ENCODE measurements at places on chromosomes 13 and 19.

GRCh38 chr19:1027650-1028061 is 1.2 kb downstream of the CNN2 start:
- peak; percentile 45 for DNase-seq

DNA sequence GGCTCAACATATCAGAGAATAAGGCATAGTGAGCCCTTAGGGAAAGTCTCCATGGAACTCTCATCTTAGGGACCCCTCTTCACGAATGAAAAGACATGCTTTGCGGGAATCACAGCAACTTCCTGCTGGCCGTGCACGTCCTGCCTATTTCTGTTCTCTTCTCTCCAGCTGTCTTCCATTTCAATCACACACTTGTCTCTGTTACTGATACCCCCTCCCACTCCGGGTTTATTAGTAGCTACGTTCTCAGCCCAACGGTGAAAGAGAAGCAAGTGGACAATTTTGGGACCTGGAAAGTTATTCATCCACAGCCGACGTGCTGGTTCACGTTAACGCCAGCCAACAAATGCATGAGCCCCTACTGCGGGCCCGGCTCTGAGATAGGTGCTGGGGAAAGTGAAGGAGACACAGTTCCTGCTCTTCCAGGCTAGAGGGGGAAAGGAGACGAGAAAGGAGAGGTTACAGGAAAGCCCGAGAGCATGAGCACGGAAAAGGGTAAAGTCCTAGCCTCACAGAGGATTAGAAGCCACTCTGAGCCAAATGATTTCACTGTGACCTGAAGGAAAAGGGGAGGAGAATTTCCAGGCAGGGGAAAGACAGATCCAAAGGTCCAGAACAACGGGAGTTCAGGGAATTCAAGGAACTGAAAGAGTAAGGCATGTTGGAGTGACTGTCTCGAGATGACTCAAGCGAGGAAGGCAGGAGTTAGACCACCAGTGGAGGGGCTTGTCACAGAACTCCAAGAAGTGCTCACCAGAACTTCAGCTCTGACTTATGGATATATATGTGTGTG is 81.8 kb upstream of the CLDN10 start:
- no peak for DNase-seq

DNA sequence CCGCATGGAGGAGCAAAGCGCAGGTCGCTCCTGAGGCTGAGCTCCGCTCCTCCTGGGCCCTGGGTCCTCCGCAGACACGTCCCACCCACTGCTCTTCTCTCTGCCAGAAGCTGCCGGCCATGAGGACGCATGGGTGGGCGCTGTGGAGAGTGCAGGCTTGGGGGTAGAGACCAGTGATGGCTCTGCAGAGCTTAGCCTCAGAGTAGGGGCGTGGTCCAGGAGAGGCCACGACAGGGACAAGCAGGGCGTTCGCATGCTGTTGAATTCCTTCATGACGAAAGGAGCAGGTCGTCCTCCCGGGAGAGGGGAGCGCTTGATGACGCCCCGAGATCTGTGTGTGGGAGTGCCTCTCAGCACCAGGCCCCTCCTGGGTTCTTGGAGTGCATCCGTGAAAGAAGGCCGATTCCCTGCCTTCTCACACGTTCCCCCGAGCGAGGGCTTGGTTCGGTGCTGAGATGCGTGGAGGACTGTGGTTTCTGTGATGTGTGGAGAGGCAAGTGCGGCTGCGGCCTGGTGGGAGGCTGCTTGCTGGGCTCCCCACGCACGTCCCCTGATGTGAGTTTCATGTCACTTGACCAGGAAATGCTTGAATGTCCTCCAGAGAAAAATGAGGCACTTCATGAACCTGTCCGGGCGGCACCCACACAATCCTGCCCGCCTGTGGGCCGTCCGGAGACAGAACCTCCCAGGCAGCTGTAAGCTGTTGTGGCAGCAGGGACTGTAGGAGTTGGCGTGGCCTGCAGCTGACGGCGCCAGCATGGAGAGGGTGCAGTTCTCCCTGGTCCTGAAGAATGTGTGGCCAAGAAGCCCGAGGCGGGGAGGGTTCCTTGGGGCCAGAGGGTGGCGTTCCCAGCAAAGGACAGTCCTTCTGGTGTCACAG is 4.5 kb downstream of the SF3A2 start:
- DNase-seq = no peak

- DNase-seq = no peak
Observed at GRCh38 chr13:80040981-80041317, 300.0 kb downstream of the SPRY2 start.

DNA sequence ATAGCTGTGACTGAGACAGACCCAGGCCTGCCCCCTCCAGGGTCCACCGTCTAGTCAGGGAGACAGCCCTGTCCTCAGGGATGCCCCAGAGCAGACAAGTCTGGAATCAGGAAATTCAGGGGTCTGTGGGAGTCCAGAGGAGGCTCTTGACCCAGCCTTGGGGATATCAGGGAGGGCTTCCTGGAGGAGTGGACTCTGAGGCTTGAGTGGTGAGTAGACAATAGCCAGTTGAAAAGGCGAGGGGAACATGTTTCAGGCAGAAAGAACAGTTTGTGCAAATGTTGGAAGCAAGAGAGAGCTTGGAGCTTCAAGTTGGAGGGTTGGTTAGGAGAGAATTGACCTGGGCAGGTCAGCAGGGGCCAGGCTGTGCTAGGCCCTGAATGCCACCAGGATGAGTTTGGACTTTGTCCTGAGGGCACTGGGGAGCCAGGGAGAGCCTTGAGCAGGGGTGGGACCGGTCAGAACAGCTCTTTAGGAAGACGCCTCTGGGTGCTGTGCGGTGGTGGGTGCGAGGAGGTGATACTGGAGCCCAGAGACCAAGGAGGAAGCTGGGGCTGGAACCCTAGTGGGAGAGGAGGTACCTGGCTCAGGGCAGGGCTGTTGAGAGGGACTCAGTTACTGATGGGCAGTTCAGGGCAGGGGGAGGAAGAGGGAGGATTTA is 2.7 kb downstream of the CCDC9 start:
- no peak for DNase-seq

DNA sequence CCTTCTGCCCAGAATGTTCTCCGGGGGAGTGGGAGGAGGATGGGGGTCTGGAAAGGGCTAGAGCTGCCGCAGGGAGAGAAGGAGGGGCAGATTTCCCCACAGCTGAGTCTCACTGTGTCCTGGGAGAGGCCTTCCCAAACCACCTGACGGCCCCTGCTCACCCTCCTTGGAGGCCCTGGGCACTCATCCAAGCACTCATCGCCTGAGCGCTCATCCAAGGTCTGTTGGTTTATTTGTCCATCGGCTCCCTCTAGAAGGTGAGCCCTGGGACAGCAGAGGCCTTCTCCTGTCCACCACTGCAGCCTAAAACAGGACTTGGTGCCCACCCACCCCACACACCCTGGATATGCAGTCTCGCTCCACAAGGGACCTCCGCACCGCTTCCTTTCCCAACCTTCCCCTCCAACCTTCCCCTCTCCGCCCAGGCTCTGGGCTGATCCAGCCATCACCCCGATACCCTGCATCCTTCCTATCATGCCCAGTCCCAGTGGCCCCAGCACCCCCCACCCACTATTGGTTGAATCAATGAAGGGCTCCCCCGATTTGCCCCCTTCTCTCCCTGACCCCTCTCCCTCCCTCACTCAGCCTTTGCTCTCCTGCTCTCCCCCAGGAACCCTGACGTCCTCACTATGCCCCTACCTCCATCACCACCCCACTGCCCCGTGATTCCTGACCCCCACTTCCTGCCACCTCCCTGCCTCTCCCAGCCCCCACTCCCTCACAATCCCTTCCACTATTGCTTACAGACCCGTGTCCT is 1.7 kb downstream of the UBXN6 start:
- no peak for DNase-seq

DNA sequence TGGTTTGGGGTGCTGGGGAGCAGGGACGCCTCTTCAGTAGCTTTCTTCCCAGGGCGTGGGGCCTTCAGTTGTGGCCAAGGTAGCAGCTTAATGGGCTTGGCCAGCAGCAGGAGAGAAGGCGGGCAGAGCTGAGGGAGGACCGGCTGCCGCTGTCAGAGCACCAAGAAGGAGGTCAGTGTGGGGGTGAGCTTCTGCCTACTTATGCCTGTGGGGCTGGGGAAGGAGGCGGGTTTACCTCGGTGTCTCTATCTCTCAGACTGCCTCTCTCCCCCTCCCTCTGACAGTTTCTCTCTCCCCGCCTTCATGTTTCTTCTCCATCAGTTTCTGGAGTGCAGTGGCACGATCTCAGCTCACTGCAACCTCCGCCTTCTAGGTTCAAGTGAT is at the start of gene CAPN12:
Gene CAPN12, minus strand, starts transcription at position 177 of the 384 bp plus-strand sequence. CDS start 309 bp downstream, outside the sequence.
- no peak for DNase-seq

GRCh38 chr19:7679771-7680605 is 645 bp upstream of the TRAPPC5 start:
- no peak for DNase-seq

GRCh38 chr13:91722267-91722884 is 324.0 kb downstream of the GPC5 start:
- DNase-seq = peak; percentile 11

- DNase-seq = no peak
Observed at GRCh38 chr19:46481223-46481848, 10.0 kb upstream of the PNMA8A start.

GRCh38 chr13:45895881-45896280 is 44.3 kb upstream of the SIAH3 start:
- DNase-seq = no peak

DNA sequence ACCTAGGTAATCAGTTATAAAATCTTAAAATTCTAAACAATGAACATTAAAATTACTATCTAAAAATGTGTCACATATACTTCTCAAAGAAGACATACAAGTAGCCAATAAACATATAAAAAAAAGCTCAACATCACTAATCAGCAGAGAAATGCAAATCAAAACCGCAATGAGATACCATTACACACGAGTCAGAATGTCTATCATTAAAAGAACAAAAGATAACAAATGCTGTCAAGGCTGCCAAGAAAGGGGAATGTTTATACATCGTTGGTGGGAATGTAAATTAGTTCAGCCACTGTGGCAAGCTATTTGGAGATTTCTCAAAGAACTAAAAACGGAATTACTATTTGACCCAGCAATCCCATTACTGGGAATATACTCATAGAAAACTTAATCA is 310.3 kb upstream of the EDNRB start:
- no peak for DNase-seq

DNA sequence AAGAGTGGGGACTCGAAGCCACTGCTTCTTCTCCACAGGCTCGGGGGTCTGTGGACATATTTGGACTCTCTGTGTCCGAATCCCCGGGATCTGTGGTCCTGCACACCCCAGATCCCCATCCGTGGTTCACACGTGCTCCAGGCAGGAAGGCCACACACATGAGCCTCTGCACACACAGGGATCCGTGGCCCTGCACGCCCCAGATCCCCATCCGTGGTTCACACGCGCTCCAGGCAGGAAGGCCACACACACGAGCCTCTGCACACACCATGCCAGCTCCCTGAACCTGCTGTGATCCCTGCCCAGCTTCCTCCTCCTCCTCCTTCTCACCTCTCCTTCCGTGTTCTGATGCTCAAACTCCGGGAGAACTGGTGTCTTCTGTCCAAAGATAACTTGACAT is 3.1 kb downstream of the TEX29 start:
- DNase-seq = no peak

DNA sequence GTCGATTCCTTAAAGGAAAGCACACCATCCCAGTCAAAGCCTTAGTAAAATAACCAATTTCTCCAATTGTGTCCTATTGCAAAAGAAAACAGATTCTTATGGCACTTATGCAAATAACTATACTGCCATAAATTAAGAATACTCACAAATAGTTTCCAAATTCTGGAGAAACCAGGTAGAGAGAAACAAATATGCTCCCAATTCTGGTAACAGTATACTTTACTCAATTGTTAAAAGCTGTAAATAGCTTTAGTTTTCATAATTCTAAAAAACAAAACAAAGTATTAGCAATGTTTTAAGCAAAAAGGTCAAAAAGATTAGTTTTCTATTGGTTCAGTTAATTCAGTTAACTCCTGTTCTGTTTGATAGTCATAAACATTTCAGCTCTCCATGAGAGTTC is 18.2 kb upstream of the UBAC2 start:
- DNase-seq = no peak

- DNase-seq = no peak
Observed at GRCh38 chr13:32059511-32059984, 28.0 kb downstream of the FRY start.

DNA sequence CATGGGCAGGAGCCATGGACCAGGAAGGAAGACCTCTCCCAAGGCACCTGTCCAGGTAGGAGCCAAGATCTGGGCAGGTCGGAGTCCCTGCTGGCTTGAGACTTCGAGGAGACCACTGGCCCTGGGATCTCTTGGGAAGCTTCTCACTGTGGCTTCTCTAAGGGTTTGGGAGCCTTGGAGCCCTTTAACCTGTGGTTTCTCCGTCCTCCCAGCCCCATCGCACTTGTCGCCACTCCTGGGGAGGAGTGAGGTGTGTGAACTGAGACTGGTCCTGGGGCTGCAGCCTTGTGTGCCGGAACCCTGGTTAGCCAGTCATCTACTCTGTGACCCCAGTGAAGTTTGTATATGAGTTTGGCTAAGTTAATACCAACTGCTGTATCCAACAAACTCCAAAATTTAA is 8.2 kb downstream of the ZNF805 start:
- no peak for DNase-seq

- DNase-seq = no peak
Observed at GRCh38 chr13:39688699-39689405, 33.4 kb downstream of the COG6 start.

DNA sequence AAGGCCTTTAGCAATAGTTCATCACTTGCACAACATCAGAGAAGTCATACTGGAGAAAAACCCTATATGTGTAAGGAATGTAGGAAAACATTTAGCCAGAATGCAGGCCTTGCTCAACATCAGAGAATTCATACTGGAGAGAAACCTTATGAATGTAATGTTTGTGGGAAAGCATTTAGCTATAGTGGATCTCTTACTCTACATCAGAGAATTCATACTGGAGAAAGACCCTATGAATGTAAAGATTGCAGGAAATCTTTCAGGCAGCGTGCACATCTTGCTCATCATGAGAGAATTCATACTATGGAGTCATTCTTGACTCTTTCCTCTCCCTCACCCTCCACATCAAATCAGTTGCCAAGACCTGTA is 19.8 kb downstream of the ZNF583 start:
- no peak for DNase-seq

DNA sequence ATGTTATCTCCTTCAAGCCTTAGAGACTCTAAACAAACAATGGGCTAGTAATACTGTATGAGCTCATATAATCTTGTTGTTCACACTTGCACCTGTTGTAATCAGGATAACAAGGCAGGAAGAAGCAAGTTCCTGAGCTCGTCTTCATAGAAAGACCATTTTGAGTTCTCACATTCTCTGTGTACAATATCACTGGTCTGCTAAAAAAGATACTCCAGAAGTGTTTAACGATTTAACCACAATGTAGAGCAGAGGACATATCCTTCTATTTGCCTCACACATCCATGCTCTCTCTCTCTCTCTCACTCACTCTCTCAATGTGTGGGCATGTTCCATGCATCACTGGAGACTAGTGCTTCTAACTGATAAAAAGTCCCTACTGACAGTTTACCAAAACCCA is 122.9 kb downstream of the MIPEP start:
- DNase-seq = no peak

- no peak for DNase-seq
Observed at GRCh38 chr13:44237276-44237767, 136.3 kb upstream of the SERP2 start.

GRCh38 chr13:37360556-37360955 is 238.0 kb downstream of the POSTN start:
- DNase-seq = no peak

- no peak for DNase-seq
Observed at GRCh38 chr13:79525064-79525857, 44.3 kb downstream of the NDFIP2 start.

Measured in germinal center (tissue), 1 donor.